ENCODE measurements at places on chromosomes 12 and 14. TPM values are rescaled to one million over a fixed set of nuclear protein-coding genes. Genes with fewer than 3 reads are reported as not detected.

Gene ADCY6
- polyA plus RNA-seq, result 18.2 TPM

Gene PLCZ1
- not detected for polyA plus RNA-seq

Gene MGAT4C
- polyA plus RNA-seq, result not detected

Gene GLRX5
- 50.9 TPM for polyA plus RNA-seq

Gene BDKRB2
- 12.1 TPM for polyA plus RNA-seq

Gene PIWIL1
- polyA plus RNA-seq, result not detected

Gene L2HGDH
- polyA plus RNA-seq, result 18.1 TPM

Gene ENDOU
- not detected for polyA plus RNA-seq

Gene MYF6
- polyA plus RNA-seq, result not detected

Gene CCDC196
- not detected for polyA plus RNA-seq

Gene RFLNA
- polyA plus RNA-seq, result not detected

Gene ABHD4
- 70.7 TPM for polyA plus RNA-seq

Data from A549 (cell line).